ENCODE measurements at places on chromosomes 7 and 10.

GRCh38 chr10:117071286-117072050 is 66.5 kb upstream of the SHTN1 start:
- no peak for DNase-seq

DNA sequence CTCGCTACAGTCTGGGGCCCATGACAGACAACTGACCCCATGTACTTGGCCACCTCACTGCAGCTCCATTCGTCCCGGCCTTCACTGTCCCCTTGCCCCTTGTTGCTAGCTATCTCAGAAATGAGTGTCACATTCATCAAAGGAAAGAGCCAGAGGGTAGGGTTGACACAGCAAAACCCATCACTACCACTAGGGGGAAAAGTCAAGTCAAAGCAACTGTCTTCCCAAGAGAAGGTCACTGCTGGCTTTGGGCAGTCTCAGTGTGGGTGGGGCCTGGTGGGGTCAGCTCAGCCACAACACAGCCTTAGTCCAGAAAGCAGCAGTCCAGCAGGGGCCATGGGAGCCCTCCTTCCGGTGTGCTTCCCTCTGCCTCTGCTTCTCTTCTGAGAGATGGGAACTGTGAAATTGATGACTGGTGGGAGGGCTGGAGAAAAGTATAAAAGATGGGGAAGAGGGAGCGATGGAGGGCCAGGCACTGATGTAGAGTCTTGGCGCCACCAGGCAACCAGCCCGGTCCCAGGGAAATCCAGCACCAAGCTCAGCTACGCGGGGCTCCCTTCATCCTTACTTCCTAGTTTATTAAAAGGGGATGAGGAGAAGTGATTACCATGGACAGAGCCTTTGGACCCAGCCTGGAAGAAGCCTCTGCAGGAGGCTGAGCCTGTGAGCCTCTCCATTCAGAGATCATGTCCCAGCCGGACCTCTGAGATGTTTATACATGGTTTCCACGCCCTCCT is 58.0 kb downstream of the PLXNA4 start:
- no peak for DNase-seq

- DNase-seq = peak; percentile 10
Measured at GRCh38 chr7:117219485-117219884, 103.4 kb downstream of the WNT2 start.

DNA sequence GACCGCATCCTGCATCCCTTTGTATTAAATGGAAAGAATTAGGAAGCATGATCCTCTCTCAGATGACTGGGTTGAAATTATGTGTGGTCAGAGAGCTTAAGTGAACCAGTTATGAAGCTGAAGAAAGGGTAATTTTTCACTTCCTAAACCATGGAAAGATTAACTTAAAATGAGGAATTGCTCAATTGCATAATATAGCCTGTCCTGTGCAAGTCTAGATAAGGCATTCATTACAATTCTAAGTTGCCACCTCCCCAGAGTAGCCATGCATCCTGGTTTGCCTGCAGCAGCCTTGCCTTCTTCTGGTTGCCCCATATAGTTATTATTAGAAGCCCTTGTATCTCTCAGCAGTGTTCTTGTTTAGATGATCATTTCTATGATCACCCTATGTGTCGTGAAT is 45.3 kb downstream of the STARD3NL start:
- DNase-seq = no peak

GRCh38 chr10:26857991-26858706 is 2.6 kb downstream of the ABI1 start:
- no peak for DNase-seq

Measured in epithelial cell of prostate (primary cell).